ENCODE measurements at places on chromosomes 5 and 9.

GRCh38 chr5:107630184-107630583, 40.6 kb downstream of the EFNA5 start:
- no peak for DNase-seq

GRCh38 chr5:8429778-8430758, 561.1 kb downstream of the MTRR start:
- no peak for DNase-seq

- DNase-seq, result no peak
Measured at GRCh38 chr9:116420993-116421538, 266.0 kb upstream of the TRIM32 start.

- no peak for DNase-seq
Measured at GRCh38 chr5:143648696-143649095, 163.3 kb upstream of the HMHB1 start.

DNA sequence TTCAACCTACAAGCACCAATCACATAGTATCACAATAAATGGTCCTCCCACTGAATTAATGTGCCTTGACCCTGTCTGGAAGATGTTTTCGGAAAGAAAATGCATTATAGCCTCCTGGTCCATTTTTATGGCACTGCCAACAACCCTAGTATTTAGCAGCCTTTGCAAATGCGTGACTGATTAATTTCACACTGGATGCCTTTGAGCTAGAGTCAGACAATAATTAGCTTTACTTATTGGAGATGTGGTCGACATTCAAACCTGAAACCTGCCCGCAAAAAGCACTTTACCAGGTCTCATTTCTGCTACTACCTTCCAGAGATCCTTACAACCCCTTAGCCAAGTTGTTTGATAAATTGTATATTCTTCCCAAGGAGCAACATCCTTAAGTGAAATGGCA, 119.3 kb upstream of the DPYSL3 start:
- no peak for DNase-seq

GRCh38 chr5:68730220-68730978, 363.4 kb upstream of the SLC30A5 start:
- no peak for DNase-seq

- no peak for DNase-seq
Measured at GRCh38 chr5:78887384-78888118, 97.6 kb downstream of the ARSB start.

DNA sequence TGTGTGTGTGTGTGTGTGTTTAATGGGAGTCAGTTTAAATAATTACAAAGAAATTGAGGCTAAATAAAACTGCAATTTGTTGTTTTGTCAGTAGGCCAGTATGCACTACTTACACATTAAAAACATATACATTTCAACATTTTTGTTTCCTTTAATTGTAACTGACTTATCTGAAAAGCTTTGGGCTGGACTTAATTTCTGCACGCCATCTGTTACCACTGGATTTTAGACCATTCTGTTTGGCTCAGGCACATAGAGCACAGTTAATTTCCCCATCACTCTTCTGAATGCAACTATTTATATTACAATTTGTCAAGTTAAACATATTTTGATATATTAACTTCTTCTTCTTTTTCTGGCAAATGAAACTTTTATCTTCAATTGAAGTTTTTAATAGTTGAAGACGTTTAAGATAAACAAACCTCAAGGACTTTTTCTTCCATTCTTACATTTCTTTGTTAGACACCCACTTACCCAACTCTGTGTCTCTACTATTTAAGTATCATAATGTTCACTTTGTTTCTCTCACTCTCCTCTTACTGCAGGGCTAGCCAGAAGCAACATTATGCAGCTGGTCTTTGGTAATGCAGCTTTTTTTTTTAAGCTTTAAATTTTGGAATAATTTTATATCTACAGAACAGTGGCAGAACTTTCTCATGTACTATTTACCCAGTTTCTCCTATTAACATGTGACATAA, 253.4 kb upstream of the ANKH start:
- no peak for DNase-seq

DNA sequence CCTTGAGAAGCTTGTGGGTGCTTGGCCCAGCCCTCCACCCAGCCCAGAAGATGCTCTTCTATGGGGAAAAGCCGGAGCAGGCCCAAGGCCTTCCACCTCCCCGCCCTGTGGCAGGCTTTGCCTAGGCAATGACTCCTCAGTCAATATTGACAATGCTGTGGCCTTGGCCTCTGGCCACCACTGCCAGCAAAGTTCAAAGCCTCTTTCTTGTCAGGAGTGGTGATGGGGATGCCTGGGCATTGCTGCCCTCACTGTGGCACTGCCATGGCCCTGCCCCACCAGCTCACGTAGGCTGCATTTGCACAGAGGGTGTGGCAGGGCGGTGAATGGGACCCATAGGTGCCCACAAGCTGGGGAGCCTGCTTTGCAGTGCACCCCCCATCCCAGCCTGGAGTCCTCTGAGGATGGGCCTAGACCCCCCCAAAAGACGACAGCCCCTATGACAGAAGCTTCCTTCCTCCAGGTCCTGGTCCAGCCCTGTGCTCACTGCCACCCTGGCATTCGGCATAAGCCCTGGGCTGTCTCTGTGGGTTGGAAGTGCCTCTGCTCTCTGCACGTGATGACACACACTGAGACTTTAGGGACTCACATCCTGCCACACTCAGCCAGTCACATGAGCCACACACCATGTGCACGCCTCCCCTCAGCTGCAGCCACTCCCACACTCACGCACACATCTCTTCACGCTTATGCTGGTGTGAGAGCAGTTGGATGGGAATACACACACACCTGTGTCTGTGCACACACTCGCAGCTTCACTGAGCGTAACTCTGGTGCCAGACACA, 31.1 kb downstream of the MORN5 start:
- no peak for DNase-seq

DNA sequence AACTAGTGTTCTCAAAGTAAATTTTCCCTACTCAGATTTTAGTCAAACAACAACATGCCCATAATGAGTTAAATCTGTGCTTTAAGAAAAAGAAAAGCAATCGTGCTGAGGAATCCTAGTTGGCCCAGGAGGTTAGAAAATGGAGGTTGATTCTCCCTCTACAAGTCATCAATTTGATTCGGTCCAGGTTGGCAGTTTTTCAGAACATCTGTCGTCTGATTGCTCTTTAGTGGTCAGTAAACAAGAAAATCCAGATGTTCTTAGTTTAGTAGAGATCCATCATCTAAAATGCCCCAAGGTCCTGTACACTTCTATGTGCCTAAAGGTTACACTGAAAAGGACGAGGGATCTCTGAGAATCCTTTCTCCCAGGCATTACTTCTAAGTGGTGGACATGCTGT, 659.2 kb downstream of the MTRR start:
- no peak for DNase-seq

- DNase-seq, result no peak
Measured at GRCh38 chr5:73390972-73391371, 57.6 kb downstream of the FOXD1 start.

DNA sequence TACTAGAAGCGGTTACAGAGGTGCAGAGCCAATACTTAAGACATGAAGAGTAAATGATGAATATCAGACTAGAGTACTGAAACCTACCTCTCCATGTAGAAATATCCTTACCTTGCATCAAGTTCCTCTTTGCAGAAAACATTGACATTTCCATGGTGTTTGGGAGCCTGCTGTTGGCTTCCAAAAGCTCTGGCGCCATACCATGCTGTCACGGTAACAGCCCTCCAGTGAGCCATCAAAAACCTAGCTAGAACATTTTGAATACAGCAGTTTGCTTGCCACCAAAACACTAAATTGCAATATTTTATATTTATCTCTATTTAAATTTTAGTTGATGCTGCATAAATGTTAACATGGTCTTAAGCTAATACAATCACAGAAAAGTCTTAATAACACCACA, 144.1 kb upstream of the LRRTM2 start:
- no peak for DNase-seq

GRCh38 chr5:78483809-78484521, 123.5 kb downstream of the SCAMP1 start:
- no peak for DNase-seq

- DNase-seq, result no peak
Measured at GRCh38 chr5:31415960-31416359, 115.9 kb downstream of the DROSHA start.

GRCh38 chr9:124790301-124790700, 13.4 kb downstream of the OLFML2A start:
- DNase-seq, result no peak

- peak; percentile 31 for DNase-seq
Measured at GRCh38 chr5:61332358-61332749, 296 bp downstream of the ZSWIM6 start.

GRCh38 chr9:86354011-86354817, at the start of gene TUT7:
TUT7 (minus strand) TSS chr9:86354410; CDS start chr9:86353199, 1,211 bp downstream.
- peak; percentile 88 for DNase-seq

DNA sequence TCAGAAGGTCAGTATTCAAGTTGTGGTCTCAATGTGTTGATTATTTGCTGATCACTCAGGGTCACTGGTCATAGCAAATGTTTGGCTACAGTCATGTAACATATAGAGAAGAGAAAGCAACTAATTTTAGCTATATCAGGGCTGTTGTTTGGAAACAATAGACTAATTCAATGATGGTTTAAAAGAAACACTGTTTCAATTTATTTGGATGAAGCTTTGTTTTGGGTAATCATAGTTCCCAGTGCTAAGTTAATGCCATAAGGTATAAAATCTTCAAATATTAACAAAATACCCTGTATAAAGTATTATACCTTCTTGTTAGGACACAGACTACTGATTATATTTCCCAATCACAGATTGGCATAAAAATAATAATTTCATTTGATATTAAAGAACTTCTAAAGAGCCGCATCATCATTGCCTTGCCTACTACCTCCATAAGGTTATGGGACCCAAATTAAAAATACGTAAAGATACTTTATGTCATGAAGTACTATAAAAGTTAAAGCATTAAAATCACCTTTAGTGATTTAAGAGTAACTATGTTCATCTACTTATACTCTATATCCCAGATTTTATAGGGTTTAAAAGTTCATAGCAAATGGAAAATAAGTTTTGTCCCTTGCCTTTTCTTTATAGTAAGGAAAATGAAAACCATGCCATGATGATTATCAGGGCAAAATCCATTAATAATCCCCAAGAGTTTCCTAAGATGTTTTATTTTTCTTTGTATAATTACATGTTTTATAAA, 6.0 kb downstream of the NR3C1 start:
- no peak for DNase-seq

- DNase-seq, result no peak
Measured at GRCh38 chr9:87618931-87619330, 107.0 kb upstream of the CTSL start.

- DNase-seq, result no peak
Measured at GRCh38 chr5:168591302-168592013, 12.3 kb upstream of the PANK3 start.

DNA sequence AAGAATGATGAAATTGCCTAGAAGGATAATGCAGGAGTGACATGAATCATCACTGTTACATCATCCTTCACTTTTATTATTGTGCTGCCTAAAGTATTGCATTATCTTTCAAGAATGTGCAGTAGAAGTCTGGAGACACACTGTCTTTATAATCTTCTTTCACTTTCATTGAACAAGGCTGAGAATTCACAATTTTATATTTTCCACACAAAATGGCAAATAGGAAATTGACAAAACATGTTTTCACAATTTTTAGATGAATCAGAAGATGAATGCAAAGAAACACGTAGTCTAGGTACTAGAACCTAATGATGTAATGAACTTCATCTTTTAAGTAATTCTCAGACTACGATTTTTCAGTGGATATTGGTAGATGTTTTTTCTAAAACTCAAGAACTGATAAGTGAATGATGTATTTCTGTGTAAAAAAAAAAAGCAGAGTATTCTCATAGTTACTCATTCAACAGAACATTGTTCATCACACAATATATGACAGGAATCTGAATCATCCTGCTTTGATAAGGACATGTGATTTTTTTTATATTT, 131.5 kb upstream of the GRHPR start:
- no peak for DNase-seq

- DNase-seq, result no peak
Measured at GRCh38 chr5:156232251-156232869, 94.6 kb upstream of the SGCD start.

- DNase-seq, result no peak
Measured at GRCh38 chr5:172284611-172284980, 1.0 kb upstream of the UBTD2 start.

- no peak for DNase-seq
Measured at GRCh38 chr9:98018347-98018746, 35.2 kb downstream of the ANP32B start.

Measured in activated CD4-positive, CD25-positive, alpha-beta regulatory T cell (primary cell).